ENCODE measurements at places on chromosomes 4 and X.

DNA sequence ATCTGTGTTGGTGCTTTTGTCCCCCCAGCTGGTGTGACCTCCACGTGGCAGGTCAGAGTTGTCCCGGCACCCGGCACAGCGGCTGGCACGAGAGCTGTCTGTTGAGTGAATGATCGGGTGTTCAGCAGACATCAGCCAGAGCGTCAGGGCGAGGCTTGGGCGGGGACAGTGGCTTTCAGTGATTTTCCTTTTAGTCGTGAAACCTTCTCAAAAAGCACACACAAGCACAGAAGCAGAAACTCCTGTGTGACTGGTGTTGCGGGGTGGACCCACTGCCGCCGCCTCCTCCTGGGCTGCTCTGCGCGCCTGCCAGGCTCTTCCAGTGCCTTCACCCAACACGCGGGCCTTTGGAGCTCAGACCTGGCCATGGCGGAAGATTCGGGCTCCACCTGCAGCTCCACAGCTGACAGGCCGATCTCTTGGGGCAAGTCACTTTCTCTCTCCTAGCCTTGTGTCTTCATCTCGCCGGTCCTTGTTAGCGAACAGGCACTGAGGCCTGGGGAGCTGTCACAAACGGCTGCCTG is 51.4 kb upstream of the HGFAC start:
- DNase-seq = no peak

GRCh38 chrX:108313669-108314068 is 124.6 kb downstream of the COL4A6 start:
- no peak for DNase-seq

GRCh38 chr4:157245351-157245750 is 24.8 kb downstream of the GRIA2 start:
- no peak for DNase-seq

DNA sequence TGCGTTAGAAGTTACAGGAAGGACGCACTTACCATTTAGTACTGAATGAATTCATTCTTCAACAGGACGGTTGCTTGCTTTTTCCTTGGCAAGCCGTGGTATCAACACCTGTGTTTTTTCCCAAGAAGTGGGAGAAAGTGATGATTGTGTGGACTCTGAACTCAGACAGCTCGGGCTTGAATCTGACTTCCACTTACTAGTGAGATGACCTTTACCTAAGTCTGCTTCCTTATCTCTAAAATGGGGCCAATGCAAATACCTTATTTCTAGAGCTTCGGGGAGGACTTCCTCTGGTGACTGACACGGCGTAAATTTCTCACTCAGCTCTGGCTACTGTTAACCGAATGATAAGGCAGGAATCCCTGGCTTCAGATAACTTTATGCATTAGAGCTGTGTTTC is 146.8 kb upstream of the RBPJ start:
- DNase-seq = no peak

DNA sequence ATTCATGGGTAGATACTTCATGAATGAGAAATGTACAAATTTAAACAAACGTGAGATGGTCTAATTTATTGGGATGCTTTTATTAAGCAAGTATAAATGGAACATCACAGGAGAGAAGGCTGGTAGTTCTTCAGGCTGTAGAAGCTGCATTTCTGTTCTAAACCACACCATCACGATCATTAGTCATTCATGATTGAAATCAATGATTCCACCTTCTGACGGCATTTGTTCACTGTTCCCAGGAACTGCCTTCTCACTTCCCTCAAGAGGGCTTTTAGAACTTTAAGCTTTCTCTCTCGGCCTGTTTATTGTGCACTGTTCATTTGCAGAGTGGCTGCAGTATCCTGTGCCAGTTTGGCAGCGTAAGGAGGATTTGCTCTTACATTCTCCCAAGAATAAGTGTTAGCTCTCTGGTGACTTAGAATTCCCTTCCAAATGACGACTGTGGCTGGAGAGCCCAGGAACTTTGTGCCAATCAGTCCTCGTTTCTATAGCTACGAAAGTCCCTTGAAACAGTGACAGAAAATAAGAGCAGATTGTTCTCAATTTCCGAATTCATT is 54.7 kb downstream of the MFAP3L start:
- no peak for DNase-seq

DNA sequence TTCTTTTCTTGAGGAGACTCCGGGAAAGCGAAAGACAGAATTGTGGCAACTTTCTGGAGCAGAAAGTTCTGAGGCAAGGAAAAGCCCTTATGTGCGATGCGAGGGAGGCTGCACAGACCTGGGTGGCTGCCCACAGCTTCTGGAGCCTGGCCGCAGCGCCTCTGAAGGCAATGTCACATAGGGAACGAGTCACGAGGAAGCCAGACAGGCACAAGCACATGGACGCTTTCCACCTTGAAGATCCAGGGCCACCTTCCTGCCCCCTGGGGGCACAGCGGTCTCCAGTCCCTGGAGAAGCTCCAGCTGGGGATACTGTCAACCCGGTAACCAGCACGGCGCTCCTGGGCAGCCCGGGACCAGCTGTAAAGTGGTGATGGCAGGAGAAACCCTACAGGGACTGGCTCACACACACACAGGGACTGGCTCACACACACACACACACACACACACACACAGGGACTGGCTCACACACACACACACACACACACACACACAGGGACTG is 69.8 kb downstream of the MTNR1A start:
- no peak for DNase-seq

- no peak for DNase-seq
Observed at GRCh38 chr4:164906368-164906767, 29.4 kb downstream of the APELA start.

DNA sequence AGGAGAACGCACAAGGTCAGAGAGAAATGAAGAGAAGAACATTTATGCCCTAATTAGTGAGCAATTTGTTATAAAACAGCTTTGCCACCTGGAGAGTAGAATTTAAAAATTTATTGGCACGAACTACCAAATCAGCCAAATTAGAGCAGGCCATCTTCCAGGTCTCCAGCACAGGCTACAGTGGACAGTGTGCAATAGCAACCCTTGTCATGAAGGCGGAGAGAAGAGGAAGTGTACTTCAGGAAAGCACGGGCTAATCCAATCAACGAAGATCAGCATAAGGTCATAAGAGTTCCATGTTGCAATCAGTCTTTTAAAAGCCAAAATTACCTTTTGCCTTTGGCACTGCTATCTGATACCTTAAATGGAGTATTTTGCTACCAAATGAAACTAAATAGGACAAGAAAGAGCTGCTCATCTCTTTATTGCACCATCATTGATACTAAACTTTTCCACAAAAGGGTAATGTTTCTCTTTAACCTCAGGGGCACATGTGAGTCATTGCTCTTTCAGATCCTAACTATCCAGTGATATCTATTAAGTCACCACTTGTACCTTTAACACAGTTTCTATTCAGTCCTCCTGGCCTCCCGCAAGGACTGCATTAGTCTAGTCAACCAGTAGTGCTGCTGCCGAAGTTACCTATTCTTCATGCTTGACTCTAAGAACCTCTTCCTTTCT is 19.9 kb downstream of the ANK2 start:
- DNase-seq = no peak

DNA sequence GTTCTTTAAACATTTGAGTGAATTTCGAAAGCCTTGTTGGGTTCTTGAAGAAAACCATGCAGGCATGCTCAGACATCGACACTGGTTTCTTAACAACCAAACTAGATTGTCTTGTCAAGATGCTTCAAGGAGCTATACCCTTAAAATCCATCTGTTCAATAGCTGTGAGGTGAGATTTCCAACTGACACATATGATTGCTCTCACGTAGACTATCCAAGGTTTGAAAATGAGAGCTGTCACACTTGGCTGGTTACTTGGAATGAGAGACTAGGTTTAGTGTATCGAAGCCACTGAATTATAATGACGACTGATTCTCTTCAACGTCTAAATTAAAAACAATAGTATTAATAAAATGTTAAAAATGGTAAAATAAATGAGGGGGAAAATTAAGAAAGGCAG is 2725.5 kb downstream of the ARAP2 start:
- DNase-seq = no peak

GRCh38 chrX:3763111-3763510 is 49.7 kb upstream of the PRKX start:
- no peak for DNase-seq

DNA sequence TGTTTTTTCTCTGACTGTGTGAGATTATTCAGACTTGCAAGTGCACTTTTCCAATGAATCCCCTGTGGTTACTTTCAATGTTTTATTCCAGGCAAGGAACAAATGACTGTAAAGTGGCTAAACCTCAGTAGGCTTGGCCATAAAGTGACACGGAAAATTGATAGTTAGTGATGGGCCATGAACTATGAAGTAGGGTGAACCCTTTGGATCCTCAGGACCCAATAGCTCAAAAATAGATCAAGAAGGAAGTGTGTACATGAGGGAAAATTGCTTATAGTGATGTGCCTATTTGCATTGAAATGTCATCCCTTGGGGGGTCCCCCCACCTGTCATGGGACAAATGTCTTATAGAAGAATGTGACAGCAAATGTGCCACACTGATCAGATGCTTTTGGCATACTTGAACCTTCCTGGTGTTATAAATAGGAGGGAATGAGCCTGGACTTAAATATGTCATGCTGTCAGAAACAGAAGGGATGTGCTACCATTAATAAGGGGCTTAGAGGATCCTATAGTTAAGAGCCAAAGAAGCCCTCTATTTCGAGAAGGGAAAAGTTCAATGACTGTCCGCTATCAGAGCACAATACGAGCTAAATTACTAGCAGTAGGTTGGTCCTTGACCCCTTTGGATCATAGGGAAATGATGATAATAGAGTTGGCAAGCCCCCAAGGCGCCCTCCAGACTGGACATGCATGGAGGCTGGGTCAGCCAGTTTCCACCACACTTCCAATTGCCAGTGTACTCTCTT is 30.3 kb downstream of the SLC16A2 start:
- DNase-seq = peak; percentile 5

DNA sequence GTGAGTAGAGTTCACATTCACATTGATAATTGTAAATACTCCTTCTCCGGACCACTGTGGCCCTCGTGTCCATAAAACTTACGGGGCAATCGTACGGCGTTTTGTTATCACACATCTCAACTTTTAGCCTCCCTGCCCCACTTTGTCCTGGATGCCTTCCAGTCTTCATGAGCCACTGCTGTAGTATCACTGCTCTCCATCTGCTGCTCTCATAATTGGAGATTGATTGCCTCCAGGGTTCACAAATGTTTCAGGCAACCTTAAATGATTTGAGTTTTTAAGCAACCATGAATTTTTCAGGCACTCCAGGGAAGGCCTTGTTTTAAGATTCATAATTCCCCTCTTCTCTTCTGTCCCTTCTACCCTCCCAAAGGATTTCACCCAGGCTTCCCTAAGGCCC is 28.4 kb downstream of the ALPK1 start:
- no peak for DNase-seq

GRCh38 chr4:26272654-26273615 is 47.9 kb upstream of the RBPJ start:
- DNase-seq = no peak

GRCh38 chr4:83388313-83388676 is 53.6 kb upstream of the HPSE start:
- peak; percentile 27 for DNase-seq

GRCh38 chr4:152864361-152864760 is 71.8 kb upstream of the FHDC1 start:
- no peak for DNase-seq

DNA sequence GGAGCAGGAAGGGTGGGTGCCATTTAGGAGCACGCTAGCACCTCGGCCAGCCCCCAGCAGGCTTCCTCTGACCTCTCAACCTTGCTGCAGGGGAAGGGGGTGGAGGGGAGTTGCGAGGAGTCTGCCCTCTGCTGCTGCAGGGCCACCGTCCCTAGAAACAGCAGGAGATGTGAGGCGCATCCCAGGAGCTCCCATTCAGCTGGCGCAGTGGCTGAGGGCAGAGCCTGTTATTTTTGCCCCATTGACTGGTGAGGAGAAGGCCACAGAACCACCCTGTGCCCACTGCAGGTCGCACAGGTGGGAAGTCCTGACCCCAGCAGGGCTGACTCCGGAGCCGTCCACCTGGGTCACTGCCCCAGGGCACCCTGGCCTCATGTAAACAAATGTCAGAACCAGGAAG is 8.0 kb downstream of the PDE6B start:
- DNase-seq = no peak

DNA sequence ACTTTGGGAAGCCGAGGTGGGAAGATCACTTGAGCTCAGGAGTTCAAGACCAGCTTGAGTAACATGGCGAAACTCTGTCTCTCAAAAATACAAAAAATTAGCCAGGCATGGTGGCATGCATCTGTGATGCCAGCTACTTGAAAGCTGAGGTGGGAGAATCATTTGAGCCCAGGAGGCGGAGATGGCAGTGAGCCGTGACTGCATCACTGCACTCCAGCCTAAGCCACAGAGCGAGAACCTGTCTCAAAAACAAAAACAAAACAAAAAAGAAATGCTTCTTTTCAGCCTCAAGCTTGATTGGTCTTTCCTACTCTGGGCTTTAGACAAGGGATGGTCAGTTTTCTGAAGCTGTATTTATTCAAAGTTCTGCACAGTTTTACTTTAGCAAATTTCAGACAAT is 15.8 kb upstream of the DHRSX start:
- no peak for DNase-seq

DNA sequence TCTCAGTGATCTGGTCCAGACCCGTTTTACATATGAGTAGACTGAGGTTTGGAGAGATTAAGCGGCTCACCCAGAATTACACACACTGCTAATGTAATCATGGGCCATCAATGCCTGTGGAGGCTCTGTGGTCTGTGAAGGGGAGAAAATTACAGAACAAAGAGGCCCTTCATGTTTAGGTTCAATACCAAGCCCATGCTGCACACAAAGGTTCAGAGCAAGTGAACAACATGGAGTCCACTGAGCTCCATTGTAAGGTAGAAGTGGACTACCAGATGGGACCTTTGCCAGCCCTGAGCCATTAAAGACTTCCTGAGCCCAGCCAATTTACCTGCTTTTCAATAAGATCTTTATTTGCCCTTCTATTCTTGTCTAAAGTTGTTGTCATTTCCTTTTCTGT is 109.8 kb downstream of the LUZP4 start:
- no peak for DNase-seq

GRCh38 chrX:153875391-153876111 is 10.4 kb downstream of the L1CAM start:
- peak; percentile 68 for DNase-seq

DNA sequence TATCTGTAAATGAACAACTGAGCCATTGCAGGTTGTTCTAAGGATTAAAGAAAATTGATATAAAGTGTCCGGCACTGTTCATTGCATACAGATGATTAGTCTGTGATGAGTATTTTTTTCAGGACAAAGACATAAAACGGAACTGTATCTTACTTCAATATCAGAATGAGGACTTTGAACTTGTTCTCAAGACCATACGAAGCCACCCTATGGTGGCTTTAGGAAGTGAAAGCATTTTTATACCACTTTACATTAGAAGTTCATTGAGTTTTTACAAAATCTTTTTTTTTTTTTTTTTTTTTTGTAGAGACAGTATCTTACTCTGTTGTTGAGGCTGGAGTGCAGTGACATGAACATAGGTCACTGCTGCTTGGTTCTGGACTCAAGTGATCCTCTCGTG is 45.2 kb upstream of the TRIM2 start:
- no peak for DNase-seq

Data from activated CD4-positive, alpha-beta T cell treated with anti-CD3 and anti-CD28 coated beads for 48 hours (primary cell).